ENCODE measurements at places on chromosomes 12 and 14.

DNA sequence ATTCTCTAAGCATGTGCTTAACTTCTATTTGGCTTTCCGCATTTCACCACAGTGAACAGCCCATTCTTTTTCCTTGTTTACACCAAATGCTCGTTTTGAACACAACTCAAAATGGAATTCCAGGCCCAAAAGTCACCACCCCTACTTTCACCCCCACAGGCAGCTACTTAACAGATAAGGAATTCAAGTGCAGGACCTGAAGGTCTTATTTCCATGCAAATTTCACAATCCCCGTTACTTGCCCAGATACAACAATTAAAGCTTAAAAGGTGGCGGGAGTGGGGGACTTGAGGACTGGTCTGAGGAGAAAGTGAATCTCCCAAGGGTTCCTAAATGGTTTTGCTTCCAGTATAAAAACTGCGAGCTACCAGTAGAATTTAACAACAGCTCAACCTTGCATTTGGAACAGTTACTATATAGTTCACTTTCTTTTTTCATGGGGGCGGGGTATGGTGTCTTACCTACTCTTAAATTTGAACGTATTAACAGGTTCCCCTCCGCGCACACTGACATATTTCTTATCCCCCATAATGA is 3.7 kb downstream of the USP44 start:
- DNase-seq: no peak

GRCh38 chr12:113271466-113271852 is 50.2 kb downstream of the TPCN1 start:
- DNase-seq: no peak

DNA sequence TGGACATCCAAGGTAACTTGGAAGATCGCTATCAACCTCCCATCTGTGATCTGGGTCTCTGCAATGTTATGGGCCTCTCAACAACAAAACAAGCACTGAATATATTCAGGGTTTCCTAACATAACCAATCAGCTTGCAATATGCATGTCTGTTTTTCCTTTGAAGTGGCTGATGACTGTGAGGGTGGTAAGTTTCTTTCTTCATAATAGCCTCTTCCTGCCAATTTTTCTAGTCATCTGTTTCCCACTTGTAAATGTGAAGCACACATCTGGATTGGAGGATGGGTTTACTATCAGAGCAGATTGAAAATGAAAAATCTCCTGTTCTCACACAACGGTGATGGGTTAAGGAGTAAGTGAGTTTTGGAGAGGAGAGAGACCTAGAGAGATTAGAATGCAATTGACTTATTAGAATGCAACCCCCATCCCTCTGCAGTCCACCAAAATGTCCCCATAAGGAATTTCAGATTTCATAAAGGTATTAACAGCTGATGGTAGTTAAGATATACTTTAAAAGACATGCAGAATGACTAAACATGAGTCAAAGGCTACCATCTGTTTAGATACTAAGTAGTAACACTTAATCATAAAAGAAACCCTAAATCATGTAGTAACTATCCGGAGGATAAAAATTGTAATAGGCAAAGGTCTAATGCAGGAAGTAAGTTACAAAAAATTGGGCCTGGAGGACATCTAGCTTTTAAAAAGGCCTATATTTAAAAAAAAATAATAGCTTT is 58.4 kb upstream of the SAV1 start:
- DNase-seq: peak; percentile 93

DNA sequence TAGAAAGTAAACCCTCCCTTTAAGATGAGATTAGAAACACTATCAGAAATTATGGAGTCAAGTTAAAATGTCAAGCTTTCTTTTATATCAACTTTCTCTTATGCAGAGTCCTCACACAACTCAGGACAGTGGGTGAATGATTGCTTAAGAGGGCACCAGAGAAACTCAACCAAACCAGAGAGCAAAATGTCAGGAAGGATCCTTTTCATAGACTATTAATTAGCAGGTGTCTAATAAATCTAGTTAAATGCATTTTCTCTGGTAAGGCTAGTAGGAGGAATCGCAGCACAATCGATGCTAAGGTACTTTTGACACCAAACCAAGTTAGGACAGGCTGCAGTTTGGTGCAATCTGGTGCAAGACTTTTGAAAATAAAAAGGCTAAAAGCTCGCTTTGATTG is 614.7 kb upstream of the FOXG1 start:
- DNase-seq: no peak

DNA sequence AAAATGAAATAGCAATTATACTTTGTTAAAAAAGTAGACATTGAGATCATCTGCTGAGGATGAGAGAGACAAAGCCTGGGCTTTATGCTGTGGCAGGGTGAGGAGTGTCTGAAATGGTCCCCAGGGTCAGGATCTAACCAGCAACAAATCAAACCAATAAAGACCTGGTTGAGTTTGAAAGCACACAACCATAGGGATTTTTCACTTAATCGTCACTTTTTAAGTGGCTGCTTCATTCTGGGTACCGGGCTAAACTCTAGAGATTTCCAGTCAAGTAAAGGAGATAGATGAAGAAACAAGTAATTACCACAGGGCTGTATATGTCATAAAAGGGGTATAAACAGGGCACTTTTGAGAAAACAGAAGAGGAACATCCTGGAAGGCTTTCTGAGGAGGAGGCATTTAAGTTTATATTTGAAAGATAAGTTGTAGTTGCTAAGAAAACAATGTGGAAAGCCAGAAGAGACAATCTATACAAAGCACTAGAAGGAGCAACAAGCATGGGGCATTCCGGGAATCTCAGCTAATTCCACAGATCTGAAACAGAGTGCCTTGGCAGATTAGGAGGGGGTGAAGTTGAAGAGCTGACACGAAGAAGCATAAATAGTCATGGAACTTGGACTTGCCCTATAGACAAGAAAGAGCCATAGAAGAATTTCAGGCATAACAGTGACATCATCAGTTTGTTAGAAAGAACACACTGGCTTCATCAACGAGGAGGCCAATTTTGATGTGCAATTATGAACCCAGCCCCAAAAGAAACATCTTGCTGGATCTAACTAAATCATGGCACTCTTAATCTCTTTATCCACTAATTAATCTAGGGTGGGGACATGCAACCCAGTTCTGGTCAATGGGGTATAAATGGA is 46.9 kb upstream of the FRS2 start:
- DNase-seq: no peak

- no peak for DNase-seq
Observed at GRCh38 chr12:75960086-75960910, 71.3 kb downstream of the PHLDA1 start.

GRCh38 chr12:48787791-48788523 is 932 bp downstream of the ADCY6 start:
- DNase-seq: no peak

- peak; percentile 76 for DNase-seq
Observed at GRCh38 chr14:75811872-75812499, 150.9 kb downstream of the TTLL5 start.

GRCh38 chr12:19298836-19299605 is 140.3 kb upstream of the AEBP2 start:
- DNase-seq: no peak

DNA sequence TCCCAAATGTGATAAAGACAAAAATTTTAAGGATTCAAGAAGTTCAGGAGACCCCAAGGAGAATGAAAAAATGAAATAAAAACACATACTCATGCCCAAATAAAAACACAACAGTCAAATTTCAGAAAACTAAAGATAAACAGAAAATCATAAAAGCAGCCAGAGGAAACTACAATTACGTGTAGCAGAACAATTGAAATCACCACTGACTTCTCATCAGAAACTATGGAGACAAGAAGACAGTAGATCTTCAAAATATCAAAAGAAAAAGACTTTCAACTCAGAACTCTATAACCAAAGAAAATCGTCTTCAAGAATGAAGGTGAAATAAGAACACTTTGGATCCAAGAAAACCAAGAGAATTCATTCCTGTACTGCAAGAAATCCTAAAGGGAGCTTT is 54.9 kb downstream of the DIO3 start:
- DNase-seq: no peak

- DNase-seq: no peak
Observed at GRCh38 chr12:102415515-102415914, 64.8 kb downstream of the IGF1 start.

- no peak for DNase-seq
Observed at GRCh38 chr14:39434401-39434800, 2.2 kb upstream of the FBXO33 start.

DNA sequence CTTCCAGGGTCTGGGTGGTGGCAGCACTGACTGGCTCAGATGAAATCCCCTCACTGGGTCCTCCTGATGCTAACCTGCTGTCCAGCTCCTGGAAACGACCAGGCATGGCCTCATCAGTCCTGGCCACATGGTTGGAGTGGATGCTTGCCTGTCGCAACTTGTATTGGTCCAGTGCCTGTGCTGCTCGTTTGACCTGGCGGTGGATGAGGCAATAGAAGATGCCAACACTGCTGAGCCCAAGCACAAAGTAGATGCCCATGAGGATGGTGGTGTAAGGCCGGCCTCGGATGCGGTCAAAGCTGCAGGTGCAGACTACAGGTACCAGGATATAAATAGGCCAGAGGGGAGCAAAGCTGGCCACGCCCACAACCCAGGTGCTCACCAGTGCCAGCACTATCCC is 1.2 kb downstream of the GPR84 start:
- DNase-seq: no peak

DNA sequence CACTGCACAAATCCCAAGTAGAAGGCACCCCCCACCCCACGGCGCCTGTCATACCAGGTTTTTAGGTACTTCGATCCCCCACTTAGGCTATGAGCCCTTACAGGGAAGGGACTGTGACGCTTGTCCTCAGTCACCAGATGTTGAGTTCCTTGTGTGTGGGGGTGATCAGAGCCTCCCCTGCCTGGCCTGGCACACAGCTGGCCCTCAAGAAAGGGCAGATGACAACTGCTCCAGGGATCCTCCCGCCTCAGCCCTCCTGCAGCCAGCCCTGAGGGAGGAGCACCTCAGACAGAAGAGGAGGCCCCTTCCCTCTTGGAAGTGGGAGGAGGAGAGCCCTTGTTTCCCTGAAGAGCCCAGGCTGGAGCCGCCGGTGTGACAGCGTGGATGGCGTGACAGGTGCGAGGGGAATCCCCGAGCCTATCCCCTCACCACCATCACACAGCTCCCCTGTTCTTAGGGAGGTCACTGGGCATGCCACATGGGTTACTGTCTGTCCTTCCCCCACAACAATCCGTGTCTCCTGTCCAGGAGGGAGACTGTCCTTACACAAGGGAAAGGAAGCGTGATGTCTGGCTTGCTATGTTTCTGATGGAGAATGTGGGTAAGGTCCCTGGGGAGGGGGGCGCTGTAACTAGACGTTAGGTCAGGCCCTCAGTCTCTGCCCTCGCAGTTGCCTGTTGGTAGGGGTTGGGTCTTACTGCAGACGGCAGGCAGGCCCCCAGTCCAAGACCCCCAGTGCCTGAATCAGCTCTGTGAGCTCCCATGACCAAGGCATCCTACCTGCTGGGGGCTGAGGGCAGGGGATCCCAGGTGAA is 31.4 kb downstream of the P2RX4 start:
- DNase-seq: no peak

DNA sequence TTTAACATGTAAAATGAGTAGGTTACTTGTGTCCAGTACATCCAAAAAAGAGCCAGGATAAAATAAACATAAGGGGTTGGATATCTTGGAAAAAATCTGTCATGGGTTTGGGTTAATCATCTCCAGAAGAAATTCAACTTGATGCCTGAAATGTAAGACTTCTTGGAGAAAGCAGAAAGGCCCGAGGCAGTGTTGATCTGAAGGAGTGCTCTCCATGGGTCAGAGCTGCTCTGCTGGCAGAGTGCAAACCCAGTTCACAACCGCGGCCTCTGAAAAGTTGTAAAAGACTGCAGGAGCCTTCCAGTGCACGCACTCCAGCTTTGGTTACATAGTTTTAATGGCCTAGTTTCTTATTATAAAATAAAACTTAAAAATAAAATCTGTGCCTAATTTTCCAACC is 97.3 kb upstream of the ALX1 start:
- peak; percentile 3 for DNase-seq

GRCh38 chr14:67497716-67498115 is 9.2 kb upstream of the TMEM229B start:
- DNase-seq: no peak

DNA sequence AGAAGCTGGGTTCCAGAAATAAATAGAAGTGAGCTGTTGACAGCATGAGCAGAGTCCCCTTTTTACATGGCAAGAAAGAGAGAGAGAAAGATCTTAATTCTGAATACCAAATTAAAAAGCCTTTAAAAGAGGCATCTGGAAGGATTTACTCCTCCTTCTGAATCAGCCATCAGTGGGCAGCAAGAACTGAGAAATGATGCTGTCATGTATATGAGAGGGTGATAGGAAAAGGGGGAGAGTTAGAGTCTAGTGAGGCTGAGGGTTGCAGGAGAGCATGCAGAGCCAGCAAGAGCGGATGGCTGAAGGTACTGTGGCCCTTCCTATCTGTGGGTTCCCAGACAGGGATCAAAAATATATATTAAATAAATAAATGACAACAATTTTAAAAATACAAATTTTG is 34.5 kb upstream of the GNG2 start:
- no peak for DNase-seq

Data from HFF-Myc (cell line).